Fibroblast of skin of scalp (primary cell): ENCODE measurements at places on chromosomes 6 and 20.
A peak's percentile ranks its signal among the peaks of the same experiment; 100 is the strongest.

- DNase-seq: no peak
Observed at GRCh38 chr20:57496592-57496991, 28.3 kb downstream of the CTCFL start.

- no peak for DNase-seq
Observed at GRCh38 chr20:16284385-16285100, 288.7 kb downstream of the KIF16B start.

DNA sequence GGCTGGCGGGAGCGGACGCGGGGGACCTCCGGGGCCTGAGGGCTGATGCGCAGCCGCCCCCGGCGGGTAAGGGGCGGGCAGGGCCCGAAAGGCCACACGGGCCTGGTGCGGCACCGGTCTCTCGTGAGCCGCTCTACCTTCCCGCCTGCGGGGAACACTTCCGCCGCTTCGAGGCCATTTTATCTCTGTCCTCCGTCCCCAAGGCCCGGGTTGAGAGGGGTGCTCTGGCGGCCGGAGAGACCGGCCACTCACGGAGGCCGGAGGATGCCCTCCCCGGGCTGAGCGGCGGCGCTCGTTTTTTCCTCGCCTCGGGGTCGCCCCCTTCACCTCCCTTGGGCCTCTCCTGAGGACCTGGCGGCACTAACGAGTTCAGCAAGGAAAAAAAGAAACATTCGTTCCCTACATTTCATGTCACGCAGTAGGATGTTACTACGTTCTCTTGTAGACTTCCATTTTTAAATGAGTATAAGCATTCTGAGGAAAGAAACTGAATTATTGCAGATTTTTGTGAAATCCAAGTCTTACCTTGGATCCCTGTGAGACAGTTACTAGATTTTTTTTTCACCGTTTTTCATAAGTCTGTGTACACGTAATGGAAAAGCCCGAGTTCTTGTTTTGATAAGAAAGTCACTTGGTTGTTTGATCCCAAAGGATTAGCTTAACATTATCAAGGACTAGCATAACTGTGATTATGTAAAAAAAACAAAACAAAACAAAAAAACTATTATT lies 575 bp downstream of the WTAP start:
- no peak for DNase-seq

DNA sequence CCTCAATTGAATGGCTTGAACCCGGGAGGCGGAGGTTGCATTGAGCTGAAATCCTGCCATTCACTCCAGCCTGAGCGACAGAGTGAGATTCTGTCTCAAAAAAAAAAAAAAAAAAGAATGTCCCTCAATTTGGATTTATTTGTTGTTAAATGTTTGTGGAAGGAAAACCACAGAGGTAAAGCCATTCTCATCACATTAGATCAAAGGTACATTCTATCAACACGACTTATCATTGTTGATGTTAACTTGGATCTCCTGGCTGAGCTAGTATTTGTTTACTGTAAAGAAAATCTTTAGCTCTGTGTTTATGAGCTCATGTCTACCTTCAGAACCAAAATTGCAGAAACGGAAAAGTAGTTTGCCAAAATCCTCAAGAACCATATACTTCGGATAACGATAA lies 91.4 kb upstream of the SALL4 start:
- no peak for DNase-seq

DNA sequence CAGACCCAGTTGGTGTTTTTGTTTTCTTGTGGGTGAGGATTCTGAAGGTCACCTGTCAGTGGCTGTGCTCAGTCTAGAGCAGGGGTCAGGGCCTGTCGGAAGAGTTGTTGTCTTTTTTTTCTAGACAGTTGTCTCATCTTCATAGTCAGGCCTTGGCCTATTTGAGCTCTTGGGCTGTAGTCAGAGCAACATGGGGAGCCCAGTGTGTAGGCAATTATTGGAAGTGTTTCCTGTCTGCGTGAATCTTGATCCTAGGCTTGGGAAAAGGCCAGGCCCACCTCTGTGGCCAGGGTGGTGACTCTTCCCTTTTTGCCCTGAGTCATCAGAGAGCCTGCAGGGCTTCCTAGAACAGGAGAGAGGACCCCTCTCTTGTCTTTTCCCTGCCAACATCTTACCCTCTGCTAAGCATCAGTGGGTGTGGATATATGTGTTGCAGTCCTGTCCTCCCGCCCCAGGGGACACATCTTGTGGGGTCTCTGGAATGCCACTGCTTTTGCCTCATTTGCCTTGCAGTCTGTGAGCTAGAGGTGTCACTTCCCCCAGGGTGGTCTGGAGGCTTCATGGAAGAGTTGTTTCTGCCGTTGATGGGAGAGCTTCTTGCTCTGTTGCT lies 11.4 kb downstream of the TJAP1 start:
- peak; percentile 26 for DNase-seq
